ENCODE measurements at places on chromosomes 7 and 10.

DNA sequence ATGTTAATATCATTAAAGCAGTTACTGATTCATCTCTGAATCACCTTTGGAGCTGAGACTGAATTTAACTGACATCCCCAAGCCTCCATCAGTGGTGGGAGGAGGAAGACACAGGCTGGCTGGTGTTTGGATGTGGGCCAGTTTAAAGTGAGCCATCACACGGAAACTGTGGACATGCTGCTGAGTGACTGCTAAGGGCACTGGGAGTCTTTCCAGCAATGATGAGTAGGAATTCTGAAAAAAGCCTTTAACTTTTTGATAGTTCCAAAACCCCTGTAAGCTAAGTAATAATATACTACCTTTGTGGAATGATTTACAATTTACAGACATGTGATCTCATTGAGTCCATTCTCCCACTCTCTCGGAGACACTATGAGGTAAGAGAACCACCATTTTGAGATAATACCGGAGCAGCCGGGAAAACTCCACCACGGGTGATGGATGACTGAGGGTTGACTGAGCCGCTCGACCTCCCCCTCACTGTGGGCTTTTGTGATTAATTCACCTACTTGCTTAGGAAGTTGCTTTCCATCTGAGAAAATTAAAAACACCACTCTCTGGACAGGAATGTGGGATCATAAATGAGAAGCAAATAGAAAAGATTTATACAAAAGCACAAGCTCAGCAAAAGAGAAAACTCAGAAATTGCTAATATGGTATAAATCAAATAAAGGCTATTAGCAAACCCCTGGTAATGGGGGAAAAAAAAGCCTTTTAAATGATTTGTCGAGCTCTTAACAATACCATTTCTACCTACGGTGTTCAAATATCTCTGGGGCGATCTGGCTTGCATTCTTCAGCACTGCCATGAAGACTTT lies 194.8 kb downstream of the FANK1 start:
- peak; percentile 67 for DNase-seq

- no peak for DNase-seq
Observed at GRCh38 chr10:46222364-46222935, 64.3 kb upstream of the ANTXRL start.

GRCh38 chr10:132679217-132679595 lies 106.7 kb downstream of the NKX6-2 start:
- DNase-seq, result no peak

DNA sequence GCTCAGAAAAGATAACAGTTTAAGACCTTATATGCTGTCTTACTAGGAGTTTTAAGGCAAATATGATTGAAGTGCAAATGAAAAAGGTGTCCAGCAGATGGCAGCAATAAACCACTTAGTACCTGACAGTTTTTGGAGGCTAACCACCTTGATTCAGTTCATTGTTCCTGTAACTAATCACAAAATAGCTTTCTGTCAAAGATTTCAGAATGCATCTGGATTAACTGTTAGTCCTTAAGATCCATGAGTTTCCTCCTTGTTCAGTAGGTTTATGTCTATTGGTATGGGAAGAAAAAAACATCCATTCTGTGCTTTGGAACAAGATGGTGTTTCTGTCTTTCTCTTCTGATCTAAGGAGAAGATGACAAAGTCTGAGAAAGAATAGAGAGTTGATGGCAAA lies 46.6 kb downstream of the CCSER2 start:
- peak; percentile 33 for DNase-seq
